Fibroblast of villous mesenchyme (primary cell): ENCODE measurements at places on chromosomes 1 and 21. TPM values are rescaled to one million over a fixed set of nuclear protein-coding genes. Genes with fewer than 3 reads are reported as not detected.

DNA sequence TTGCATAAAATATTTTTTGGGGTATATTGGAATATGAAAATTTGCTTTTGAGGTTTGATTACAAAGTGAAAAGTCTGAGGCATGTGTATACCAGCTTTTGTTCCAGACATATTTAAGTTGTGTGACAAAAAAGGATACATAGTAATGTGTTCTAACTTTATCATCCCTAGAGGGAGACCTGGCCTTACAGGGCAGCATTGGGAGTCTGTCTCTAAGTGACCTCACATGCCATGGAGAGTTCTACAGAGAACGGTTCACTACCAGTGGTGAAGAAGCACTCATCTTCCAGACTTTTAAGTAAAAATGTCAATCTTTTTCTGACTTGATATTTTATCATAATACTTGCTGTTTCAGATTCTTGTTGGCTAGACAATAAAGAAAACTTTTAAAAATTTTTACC is 61.0 kb downstream of the VPS13D start:
- no peak for DNase-seq

DNA sequence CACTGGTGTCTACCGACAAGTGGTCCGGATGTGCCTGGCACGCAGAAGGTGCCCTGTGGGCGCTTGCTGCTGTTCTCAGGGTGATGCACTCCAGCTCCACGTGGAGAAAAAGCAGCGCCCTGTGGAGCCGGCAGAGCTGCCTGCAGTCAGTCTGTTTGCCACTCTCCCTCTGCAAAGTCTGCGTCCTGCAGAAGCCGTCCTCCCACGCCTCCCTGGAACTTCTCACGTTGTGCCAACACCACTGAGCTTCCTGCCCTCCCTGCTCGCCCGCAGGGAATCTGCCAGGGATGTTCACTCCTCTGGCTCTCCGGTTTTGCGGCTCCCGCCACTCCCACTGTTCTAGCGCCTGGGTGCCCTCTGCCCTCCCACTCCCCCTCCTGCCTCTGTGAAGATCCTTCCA is 19.8 kb upstream of the UBXN10 start:
- DNase-seq, result no peak

Gene WDR26
- 66.4 and 86.4 TPM in 2 replicates for total RNA-seq

Gene NBPF4
- under 0.01 TPM in 1 of 2 replicates, not detected in the other for total RNA-seq

GRCh38 chr1:40980453-40981121 is 1.1 kb downstream of the CTPS1 start:
- DNase-seq, result peak; percentile 50

DNA sequence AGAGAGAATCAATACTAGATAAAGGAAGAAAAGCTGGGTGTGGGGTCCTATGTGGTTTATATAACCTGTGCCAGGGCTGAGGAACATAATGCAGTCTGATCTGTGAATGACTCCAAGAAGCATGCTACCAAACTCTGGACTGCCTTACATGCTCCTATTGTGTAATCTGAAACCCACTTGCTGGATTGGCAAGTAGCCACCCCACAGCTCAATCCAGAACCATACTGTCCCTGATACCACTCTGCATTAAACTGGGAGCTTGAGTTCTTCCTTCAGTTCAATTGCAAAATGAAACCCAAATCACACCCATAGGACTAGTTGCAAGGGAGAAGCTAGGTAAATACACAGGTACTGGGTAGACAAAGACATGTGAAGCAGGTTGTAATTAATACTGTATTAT is 115.4 kb upstream of the NEGR1 start:
- DNase-seq, result peak; percentile 57

Gene ELF3
- 0.32 and 3.9 TPM in 2 replicates for total RNA-seq

Gene MNDA
- not detected in 2 replicates for total RNA-seq

Gene CNR2
- total RNA-seq, result not detected in 2 replicates

DNA sequence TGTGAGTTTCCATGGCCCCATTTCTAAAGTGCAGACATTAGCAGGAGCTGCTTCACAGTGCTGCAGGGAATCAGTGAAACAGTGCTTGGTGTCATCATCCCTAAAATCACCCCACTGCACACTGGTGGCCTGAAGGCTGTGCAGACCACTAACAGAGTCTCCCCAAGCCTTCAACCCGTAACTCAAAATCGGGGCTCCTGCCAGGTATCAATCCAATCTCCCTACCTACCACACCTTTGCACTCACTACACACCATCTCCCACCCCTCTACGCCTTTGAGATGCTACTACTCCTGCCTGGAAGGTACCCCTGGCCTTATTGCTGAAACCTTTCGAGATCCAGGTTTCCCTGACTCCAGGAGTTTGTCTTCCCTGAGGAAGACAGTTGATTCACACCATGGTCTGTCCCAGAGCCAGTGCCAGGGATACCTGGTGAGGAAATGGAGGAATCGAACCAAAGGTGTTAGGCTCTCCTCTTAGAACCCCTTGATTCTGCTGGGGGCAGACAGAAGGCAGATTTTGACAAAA is 25.5 kb downstream of the SLC2A1 start:
- no peak for DNase-seq

DNA sequence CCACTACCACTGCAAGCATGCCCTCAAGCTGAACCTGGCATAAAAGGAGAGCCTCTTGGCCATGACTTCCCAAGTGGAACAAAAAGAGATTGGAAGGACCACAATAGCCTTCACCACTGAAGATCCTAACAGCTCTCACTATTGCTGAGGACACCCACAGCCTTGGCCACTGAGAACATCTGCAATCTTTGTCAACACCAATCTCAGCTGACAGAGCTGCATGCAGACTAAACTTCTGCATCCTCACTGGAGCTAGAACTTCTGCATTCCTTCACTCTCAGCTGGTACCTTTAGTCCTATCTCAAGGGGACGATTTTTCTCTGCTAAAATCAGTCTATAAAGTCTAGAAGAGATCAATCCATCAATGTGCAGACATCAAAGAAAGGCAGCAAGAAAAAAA is 8.3 kb upstream of the FCRL2 start:
- DNase-seq, result no peak

DNA sequence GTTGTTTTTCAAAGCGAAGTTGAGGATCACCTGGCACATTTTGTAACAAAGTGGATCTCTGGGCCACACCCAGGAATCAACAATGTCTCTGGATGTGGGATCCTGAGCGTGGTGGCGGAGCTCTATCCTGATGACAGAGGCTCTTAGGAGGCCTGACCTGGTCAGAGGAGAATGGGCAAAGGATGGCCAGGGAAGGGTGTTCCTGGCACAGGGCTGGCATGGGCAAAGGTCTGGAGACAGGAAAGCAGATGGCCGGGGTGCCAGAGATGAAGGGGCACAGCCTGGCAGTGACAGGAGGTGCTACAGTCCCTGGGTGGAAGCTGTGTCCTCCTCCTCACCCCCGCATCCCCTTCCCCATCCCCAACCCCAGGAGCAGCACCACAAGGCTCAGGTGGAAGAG is 20.0 kb upstream of the MFN2 start:
- DNase-seq, result no peak
